Ovary (tissue), 10 donors: ENCODE measurements at places on chromosomes 12 and 14.

DNA sequence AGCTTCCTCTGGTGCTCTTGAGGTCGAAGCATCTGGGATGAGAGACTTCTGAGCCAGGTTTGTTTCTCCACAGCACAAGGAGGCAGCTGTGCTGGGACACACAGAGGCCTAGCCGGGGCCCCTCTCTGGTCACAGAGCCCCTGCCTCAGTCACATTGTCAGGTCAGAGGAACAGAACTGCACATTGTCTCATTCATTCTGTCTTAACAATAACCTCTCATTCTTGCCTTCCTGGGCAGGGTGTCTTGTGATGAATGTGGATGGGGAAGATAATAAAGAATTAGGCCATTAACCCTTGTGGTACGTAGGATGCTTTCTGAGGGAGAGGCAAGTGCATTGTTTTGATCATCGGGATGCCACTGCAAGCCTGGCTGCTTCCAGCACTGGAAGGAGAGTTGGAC is 29.8 kb downstream of the FNTB start:
- no peak for DNase-seq

DNA sequence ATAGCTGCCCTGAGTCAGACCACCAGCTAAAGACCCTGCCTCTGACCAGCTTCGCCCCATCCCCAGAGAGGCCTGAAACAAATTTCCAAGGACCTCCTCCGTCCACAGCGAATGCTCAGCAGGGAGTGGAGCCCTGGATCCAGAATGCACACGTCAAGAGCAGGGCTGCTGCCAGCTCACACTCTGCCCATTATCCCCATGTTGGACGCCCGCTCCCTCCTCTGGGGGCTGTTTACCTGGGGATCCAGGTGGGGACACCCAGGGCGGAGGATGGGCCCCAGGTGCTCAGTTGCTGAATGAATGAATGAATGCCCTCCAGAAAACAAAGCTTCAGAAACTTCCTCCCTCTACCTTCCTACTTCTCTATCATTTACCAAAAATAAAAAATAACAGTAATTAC is 18.1 kb downstream of the BCL11B start:
- DNase-seq: no peak

- no peak for DNase-seq
Measured at GRCh38 chr12:44193281-44193680, 357.4 kb downstream of the TMEM117 start.

GRCh38 chr12:40522837-40523236 is 169.4 kb upstream of the CNTN1 start:
- DNase-seq: no peak

DNA sequence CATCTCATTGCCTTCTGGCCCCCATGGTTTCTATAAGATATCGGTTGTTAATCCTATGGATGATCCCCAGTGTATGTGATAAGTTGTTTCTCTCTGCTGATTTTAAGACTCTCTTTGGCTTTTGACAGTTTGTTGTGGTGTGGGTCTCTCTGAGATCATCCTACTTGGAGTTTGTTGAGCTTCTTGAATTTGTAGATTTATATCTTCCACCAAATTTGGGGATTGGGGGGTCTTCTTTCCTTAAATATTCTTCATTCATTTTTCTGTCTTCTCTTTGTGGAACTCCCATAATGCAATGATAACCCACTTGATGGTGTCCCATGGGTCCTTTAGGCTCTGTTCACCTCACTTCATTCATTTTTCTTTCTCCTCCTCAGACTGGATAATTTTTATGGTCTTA is 20.0 kb upstream of the BBS10 start:
- no peak for DNase-seq

DNA sequence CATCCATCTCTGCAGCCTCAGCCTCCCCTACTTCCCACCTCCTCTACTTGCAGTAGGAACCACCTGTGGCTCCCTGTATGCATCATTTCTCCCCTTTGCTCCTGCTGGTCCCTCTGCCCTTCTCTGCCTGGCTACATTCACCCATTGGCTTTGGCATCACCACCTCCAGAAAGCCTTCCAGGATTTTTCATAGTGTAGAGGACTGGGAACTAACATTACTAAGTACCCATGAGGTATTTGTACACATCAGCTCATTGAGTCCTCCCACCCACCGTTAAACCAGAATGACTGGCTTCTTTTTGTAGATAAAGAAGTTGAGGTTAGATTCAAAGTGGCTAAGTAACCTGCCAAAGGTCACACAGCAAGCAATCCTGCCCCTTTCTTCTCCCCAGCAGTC is 17.1 kb downstream of the SYNE3 start:
- DNase-seq: no peak
